Heart right ventricle (tissue), 16 donors: ENCODE measurements at places on chromosomes 12 and 14. TPM values are rescaled to one million over a fixed set of nuclear protein-coding genes. Genes with fewer than 3 reads are reported as not detected.

Gene KRT74
- total RNA-seq: not detected

Gene SNRPF
- total RNA-seq: 13.0 TPM

Gene SLCO1A2
- total RNA-seq: not detected

Gene SDR9C7
- not detected for total RNA-seq

Gene TPPP2
- total RNA-seq: 2.0 TPM

DNA sequence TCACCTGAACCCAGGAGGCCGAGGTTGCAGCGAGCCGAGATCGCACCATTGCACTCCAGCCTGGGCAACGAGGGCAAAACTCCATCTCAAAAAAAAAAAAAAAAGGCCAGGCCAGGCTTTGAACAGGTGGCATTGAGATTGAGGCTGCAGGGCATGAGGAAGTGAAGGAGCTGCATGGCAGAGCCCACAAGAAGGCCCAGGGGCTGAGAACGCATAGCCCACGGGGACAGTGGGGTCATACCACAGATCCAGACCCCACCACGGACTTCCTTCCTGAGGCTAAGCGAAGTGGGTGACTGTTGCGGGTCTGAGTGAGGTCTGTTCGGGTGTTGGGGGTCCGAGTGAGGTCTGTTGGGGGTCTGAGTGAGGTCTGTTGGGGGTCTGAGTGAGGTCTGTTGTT lies 7.8 kb downstream of the JAG2 start:
- no peak for DNase-seq

GRCh38 chr12:67391034-67391433 lies 121.9 kb downstream of the CAND1 start:
- DNase-seq: no peak

GRCh38 chr14:88598097-88598675 lies 35.3 kb downstream of the ZC3H14 start:
- no peak for DNase-seq

DNA sequence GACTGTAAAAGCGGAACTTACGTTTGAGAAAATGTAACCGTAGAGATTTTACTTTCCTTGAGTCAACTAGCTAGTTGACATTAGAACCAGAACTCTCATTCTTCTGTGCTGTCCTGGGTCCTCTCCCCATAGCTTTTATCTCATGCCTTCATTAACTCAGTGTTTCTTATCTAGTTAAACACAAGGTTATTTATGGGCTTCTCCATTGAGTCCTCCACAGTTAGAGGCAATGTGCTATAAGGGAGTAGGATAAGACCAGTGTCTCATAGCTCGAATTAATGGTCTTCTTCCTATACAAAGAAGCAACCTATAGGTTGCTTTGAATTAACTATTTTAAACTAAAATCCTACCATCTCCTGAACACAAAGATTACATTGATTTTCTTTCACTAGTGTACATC lies 129.8 kb downstream of the ACSS3 start:
- no peak for DNase-seq

GRCh38 chr12:132795847-132796246 lies 32.8 kb downstream of the GOLGA3 start:
- no peak for DNase-seq

DNA sequence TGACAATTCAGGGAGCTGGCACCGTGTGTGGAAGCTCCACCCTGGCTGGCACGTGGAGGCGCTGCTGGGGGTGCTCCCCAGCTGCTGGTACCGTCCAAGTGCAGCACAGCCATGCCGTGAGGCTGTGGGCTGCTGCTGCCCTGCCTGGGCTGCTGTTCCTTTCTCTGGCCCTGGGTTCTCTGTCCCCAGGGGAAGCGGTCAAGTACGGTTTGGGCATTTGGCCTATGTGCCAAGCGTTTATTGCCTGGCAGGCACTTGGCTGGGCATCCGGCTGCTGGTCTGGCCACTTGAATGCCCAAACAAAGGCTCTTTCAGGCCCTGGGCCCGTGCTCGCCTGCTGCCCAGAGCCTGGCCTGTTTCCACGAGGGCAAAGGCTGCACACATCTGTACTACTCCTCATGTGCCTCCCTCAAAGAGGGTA lies 39.6 kb downstream of the RHOF start:
- peak; percentile 71 for DNase-seq

DNA sequence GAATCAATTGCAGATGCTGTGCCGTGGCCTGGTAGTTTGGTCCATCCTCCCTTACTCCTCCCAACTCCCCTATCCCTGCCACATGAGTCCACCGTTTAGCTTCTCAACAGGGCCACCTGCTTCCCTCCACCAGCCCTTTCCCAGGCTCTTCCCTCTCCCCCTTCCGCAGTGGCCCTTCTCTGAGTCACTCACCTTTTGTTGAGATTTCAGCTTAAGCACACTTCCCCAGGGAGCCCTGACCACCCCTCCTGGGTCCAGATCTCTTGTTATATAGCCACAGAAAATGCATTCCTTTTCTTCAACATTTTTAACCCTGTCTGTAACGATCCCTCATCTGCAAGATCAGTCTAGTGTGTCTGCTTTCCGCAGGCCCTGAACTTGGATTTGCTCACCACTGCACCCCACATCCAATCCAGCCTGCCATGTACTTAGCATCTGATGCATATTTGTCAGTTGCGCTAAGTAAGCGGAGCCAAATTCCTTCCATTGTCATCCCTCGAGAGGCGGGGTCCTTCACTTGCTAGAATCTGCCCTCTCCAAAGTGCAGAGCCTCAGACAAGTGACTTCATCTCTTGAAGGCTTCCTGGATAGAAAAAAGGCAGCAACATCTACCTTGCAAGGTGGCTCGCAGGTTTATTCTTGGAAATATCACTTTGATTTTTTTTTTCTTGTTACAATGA lies 41.1 kb downstream of the TMEM63C start:
- no peak for DNase-seq

DNA sequence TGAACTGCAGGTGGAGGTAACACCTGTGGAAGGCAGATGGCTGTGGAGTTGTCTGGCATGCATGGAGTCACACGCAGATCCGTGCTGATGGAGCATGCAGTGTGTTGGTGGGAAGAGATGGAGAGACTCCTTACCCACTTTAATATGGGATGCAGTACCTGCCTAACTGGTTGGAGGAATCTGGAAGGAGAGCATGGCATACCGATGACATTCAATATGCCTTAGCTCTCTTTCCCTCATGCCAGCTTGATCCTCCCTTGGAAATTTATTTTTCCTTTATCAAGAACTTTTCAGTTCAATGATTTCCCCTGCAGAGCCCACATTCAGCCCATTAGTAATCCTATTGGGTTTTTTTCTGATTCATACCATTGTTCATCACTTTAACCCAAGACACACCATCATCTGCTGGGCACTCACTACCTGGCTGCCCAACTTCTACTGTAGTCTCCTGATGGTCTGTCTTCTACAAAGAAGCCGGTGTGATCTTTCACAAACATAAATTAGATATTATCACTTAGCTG lies 25.9 kb upstream of the NR2C1 start:
- DNase-seq: no peak
